ENCODE measurements at places on chromosomes 4 and X.

GRCh38 chrX:39152106-39152649 lies 350.9 kb downstream of the MID1IP1 start:
- ATAC-seq: no peak

- ATAC-seq: no peak
Measured at GRCh38 chr4:96145601-96146000, 305.7 kb downstream of the PDHA2 start.

DNA sequence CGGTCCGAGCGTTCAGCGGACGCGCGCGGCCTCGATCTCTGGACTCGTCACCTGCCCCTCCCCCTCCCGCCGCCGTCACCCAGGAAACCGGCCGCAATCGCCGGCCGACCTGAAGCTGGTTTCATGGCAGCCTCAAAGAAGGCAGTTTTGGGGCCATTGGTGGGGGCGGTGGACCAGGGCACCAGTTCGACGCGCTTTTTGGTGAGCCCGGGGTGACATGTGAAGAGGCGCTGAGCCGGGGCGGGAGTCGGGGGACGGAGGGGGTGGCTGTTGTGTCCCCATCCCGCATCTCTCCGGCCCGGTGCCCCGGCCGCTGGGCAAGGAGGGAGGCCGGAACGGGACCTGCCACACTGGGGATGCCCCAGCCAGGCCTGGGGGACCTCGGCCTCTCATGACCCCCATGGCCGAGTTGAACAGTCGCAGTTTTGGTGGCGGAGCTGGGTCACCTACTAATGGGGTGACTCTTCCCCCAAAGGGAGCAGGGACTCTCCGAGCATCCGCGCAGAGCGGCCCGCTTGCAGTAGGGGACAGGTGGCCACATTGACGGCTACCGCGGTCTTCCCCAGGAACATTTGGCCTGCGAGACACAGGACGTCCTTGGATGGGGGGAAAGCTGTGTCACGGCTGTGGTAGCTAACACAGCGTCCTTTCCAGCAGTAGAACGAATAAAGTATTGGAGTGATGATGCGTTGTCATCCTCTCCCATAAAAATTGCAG lies at the start of gene GK:
Gene GK (plus strand): TSS at position 9 of the 717 bp plus-strand sequence. CDS start 115 bp downstream, at position 124.
- no peak for ATAC-seq

GRCh38 chr4:186806679-186807421 lies 83.2 kb upstream of the FAT1 start:
- no peak for ATAC-seq

GRCh38 chr4:15690020-15690809 lies 8.6 kb downstream of the FAM200B start:
- no peak for ATAC-seq

GRCh38 chr4:83643036-83643435 lies 107.1 kb downstream of the GPAT3 start:
- ATAC-seq: no peak

DNA sequence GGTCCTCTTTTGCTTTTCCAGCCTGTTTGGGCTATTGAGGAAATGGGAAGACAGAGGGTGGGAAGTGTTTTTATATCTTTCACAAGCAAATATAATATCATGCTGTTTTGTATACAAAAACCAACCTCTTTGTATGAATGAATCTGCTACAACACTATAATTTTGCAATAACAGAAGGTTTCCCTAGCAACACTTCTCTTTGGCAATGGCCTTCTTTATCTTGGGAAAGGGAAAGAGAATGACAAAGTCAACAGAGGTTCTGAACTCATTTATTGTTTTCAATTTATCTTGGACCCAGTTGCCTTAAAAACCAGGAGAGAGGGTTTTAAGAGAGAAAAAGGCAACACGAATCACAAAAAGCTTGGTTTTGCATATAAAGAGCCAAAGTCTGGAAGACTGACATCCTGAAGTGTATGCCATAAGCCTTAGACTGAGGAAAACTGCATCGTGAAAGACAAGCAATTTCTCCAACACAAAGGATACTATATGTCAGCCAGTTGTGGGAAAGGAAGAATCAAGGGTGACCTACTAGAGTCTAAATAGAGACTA lies 121.8 kb upstream of the FAM241A start:
- ATAC-seq: no peak

DNA sequence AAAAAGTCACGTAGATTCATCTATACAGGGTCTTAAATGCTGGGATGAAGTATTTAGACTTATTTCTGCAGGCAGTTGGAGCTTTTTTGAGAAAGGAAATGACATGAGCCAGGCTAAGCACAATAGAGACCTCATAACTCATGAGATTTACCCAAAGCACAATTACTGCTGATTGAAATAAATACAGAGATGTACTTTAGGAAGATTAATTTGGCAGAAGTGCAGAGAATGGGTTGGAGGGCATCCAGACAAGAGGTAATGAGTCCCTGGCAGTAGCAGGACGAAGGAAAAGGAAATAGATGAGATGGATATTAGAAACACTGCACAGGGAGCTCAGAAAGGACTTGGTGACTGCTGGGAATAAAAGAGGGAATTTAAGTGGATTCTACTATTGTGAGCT lies 129.1 kb downstream of the SHROOM4 start:
- no peak for ATAC-seq

GRCh38 chrX:155144926-155145325 lies 71.3 kb upstream of the VBP1 start:
- no peak for ATAC-seq

DNA sequence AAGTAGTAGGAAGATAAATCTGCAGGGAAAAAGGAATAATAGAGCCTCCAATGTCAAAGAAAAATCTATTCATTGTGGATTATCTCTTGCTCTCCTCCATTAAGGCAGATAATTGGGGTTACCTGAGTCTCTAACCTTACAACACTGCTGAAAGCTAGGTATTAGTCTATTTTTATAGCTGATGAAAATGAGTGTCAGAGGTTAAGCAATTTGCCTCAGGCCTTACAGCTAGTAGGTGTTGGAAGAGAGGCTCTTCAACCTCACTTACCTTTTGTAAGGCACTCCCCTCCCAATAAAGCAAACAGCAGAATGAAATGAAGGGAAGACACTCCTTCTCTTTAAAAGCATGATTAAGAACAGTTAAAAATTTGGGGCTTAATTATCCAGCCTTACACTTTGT lies 45.4 kb upstream of the GAB1 start:
- ATAC-seq: peak; percentile 84
